ENCODE measurements at places on chromosomes 4 and X.

- no peak for DNase-seq
Observed at GRCh38 chrX:3263681-3264126, 82.7 kb downstream of the MXRA5 start.

DNA sequence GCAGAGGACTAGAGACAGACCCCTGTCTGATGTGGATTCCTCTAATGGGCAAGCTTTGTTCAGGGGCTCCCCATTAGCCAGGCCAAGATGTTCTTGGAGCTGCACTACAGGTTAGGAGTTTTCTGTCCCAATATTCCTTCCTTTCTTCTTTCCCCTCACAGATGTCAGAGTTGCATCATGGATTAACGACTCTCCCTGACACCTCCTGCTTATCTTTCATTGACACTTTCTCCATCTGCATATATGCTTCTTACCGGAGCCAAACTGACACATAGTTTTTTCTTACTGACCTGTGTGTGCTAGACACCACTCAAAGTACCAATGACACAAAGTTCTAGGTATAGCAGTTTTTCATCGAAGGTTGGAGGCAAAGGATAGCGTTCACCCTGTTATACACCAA, 228.6 kb upstream of the HCCS start:
- no peak for DNase-seq

DNA sequence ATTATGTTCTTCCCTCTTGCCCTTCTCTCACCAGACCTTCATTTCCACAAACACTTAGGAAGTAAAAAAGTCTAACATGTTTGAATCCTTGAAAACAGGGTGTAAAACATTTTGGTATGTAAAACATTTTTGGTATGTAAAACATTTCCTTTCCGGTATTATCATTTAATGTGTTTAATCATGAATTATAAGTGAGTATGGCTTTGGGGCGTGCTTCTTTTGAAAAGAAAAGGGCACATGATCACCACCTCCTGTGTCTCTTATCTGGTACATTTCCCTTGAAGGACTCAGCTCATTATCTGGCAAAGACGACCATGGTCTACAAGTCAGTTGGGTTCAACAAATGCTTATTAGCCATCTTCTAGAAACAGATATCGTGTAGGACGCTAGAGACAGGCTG, 283.6 kb downstream of the FRMPD4 start:
- DNase-seq: no peak

GRCh38 chr4:136424052-136424451, 1108.2 kb downstream of the PCDH18 start:
- DNase-seq: no peak

- no peak for DNase-seq
Observed at GRCh38 chr4:62912531-62912930, 1496.7 kb downstream of the TECRL start.

DNA sequence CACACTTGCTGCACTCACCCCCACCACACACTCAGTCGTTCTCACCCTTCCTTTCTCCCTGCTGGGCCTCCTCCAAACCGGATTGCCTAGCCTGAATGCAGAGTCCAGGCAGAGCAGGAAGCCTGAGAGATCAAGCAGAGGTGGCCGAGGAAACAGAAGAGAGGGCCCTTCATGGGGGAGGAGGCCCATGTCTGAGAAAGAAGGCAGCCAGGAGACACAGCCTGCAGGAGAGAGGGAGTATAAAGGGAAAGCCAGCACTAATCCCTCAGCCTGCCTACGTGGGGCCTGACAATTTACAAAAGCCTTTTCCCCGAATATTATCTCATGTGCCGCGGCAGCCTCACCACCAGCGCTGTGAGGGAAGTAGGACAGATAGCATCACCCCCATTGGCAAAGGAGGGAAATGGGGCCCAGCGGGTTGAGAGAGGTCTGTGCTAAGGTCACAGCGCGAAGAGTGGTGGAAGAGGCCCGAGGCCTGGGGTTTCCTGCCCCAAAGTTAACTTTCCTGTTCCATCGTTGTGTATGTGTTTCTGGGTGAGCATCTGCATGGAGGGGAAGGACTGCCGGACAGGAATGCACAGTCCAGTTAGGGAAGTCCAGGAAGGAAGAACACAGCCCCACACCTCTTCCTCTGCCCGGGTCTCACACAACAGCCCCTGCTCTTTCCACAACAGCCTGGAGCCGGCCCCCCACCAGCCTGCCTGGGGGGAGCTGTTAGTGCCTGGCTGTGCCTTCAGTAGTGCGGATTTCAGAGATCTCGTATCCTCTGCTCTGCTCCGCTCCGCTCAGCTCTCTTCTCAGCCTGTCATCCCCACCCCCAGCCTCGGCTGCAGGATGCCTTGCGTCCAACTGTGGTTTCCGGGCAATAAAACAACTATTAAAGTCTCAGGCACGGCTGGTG, 50.9 kb upstream of the BCOR start:
- DNase-seq: no peak

GRCh38 chr4:41930139-41930831, 4.9 kb upstream of the TMEM33 start:
- DNase-seq: no peak

DNA sequence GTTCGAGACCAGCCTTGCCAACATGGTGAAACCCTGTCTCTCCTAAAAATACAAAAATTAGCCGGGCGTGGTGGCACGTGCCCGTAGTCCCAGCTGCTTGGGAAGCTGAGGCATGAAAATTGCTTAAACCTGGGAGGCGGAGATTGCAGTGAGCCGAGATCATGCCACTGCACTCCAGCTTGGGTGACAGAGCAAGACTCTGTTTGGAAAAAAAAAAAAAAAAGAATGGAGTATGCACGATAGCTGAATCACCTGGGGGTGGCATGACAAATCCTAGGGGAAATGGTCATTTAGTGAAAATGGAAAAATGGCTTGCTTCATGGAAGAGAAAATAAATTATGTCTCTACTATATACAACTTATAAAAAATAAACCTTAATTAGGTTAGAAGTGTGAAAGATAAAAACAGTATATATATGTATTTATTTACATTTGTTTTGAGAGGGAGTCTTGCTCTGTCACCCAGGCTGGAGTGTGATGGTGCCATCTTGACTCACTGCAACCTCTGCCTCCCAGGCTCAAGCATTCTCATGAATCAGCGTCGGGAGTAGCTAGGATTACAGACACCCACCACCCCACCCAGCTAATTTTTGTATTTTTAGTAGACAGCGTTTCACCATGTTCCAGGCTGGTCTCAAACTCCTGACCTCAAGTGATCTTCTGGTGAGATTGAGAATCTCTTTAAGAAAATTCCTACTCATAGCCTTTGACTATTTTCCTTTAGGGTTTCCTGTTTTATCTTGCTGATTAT, 19.3 kb upstream of the ING2 start:
- no peak for DNase-seq

All from NCI-H146 (cell line).